ENCODE measurements at places on chromosomes 5 and 9.
A peak's percentile ranks its signal among the peaks of the same experiment; 100 is the strongest.

GRCh38 chr5:177995691-177996595 lies at the start of gene PROP1:
Gene PROP1 (minus strand): TSS chr5:177996242. CDS start chr5:177995933, 309 bp downstream.
- DNase-seq = no peak

DNA sequence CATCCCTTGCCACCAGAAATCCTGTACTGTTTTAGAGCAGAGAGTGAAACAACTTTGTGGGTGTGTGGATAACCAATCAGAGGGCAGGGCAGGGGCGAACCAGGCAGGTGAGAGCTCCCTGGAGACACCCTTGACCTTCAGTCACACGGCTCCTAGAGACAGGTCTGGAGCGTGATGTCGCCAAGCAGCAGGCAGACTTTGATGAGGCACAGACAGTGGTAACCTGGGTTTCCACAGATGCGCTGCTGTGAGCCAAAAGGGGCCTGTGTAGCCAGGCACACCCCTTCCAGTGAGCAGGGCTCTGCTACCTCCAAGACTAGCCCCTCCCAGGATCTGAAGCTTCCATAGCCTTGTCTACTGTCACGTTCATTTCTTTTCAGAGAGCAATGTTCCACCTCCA lies 317.8 kb upstream of the ADCY2 start:
- DNase-seq = no peak

DNA sequence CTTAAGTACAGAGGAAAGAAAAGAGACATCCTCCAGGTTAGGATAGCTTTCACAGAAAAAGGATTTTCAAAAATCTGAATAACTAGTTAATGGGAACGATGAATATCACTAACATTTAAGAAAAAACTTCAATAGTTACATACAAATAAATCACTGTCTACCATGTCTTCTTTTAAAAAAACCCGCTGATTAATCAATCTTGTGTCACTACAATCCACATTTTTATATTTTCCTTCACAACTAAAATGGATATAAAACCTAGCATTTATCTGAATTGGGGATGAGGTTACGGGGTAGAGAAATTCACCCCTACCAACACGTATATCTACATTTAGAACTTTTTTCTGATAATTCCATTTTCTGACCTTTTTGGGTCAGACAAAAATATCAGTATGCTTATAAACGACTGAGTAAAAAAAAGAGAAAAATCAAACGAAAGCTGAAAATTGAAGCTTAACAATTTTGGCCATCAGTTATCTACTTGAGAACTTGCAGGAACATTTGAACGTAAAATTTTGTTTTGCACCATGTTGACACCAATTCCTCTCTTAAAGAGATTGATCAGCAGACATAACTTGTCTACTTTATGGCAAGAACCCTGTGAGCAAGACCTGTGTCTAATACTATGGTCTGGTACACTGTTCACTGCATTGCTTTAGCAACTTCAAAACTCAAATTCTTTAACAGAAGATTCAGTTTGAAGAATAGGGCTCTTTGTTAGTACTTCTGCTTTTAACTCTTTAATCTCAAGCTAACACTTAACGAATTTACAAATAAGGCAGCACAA lies 4.8 kb downstream of the NR3C1 start:
- no peak for DNase-seq

DNA sequence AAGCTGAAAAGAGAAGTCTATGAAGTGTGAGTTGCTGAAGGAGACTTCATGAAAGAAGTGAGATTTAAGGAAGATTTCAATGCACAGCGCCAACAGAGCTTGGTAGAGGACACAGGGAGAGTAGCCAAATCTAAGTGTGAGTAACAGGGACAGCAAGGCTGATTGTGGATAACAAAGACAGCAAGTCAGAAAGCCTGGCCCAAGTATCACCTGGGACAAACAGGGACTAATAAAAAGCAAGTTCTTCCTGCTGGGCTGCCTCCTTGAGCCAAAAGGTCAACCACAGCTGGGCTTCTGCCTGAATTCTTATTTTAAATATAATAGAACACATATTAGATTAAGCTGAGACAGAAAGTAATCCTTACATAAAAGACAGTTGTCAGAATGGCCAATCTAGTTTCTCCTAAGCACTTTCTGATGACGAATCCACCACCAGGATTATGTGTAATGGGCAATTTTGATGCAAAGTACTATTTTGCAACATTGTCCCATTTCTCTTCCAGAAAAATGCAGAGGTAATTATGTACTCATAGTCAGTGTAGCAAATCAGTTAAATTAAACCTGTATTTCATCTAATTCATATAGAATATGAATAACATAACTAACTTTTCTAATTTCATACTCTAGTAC lies 73.8 kb downstream of the MAPKAP1 start:
- DNase-seq = no peak

DNA sequence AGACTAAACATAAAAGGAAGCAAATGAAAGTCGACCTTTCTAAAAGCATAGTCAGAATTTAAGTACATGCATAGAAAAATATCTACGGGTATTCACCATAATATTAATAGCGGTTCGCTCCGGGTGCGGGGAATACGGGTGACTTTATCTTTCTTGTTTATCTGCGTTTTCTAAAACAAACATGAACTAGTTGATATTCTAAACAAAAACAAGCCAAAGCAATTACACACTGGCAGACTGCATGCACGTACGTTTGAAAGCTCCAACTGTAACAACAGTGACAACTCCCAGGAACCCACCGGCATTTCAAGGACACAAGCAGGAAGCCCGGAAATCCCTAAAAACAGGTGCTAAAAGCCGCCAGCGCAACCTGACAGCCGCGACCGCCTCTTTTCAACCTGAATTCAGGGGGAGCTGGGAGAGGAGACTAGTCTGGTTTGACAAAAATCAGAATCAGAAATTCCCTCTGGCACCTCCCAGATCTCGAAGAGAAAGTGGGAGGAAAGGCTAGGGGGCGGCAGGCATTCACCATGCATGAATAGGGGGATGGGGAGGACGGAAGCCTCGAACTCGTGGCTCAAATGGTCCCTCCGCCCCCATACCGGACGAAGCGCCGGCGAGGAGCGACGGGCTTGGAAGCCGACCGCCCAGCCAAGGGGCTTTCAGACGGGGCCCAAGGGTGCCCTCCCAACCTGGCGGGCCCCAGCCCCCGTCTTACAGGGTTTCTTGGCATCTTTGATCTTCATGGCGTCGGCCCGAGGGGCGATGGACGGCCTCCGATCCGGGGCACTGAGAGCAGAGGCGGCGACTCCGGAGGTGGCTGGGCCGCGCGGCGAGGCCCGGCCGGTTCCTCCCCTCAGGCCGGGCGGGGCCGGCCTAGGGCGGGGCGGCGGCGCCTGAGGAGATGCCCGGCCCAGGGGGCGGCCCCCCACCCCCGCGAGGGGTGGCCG lies at the start of gene PANK3:
TSS of gene PANK3 (minus strand) at position 831 of the 950 bp plus-strand sequence. CDS start at position 746, 85 bp downstream.
- peak; percentile 57 for DNase-seq

- no peak for DNase-seq
These were observed 92.4 kb upstream of the PRRC1 start for GRCh38 chr5:127425037-127425436.

- no peak for DNase-seq
These were observed 1229.5 kb upstream of the CDH6 start for GRCh38 chr5:29963956-29964355.

DNA sequence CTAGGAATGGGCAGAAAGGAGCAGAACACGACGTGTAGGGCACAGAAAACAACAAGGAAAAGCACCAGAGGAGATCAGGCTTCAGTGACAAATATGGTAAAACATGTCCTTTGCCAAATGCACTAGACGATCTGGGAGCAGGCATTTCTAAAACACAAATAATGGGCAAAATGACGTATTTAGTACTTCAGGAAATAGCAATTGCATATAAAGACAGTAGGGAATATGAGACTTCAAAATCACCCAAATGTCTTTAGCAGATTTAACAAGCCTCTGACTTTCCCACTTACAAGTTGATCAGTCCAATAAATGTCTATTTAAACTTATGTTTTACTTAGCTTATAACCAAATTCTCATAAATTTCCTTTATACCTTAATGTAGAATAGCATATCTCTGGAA lies 969.6 kb upstream of the C9orf72 start:
- DNase-seq = no peak

DNA sequence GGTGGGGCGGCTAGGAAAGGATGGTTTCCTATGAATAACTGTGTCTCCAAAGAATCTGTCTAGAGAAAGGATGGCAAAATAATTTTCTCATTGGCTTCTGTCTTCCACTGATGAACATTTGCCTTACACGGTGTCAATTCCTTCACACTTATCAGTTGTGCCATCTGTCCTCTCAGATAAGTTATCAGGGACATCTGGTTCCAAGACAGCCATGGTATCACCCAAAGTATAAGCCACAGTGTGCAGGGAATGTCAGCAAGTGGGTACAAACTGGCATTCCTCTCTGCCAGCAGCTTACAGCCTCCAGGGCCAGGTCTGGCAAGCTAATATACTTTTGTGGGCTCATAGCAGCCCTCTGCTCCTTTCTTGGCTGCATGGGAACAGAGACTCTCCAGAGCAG lies 1092.0 kb downstream of the EFNA5 start:
- no peak for DNase-seq

GRCh38 chr5:158922816-158923215 lies 176.9 kb downstream of the EBF1 start:
- DNase-seq = no peak

DNA sequence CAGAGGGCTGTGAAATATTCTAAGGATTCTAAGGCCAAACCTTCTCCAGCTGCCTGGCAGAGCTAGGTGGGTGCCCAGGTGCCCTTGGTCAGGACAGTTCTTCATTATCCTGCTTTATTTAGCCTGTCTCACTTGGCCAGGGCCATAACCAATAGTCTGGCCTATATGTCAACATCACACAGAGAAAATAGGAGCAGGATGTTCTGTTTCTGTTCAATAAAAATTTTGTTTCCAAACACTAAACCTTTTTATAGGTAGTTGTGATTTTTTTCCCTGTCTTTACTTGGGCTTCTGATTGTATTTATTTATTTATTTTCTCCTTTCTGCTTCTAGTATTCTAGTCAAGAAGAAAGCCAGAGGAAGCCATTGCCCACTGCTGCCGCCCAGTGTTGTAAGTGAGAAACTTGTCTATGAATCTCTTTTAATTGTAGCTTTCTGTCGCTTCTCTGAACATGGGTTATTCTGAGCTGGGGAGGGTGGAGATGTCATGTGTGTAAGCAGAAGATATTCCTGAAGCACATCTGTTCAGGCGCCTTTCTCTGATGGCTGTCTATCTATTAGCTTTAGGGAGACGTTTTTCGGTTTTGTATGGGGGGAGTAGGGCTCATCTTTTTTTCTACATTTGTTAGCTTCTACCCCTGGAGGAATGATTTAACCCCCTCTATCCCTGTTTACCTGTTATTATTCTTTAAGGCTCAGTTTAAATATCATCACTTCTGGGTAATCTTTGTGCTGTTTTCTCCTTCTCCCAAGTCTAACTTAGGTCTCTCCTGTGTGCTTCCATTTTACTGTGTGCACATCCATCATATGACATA lies 97.1 kb downstream of the UNC13B start:
- DNase-seq = peak; percentile 31

- no peak for DNase-seq
These were observed 1.0 kb downstream of the ADAMTS19 start for GRCh38 chr5:129460936-129461710.

DNA sequence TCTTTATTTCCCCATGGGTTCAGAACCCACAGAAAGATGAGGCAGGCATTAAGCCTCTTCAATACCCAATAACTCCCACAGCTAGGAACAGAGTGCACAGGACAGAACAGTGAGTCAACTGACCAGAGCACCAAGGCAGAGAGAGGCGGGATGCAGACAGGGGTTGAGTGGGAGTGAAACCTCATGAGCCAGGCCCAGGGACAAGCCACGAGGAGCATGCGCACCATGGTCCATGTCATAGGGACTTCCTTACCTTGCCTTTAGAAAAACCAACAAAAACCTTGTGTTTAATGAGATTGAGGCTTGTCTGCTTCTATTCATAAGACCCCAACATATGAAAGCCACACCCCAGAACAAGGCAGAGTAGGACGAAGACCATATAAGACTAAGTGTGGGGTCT lies 330.6 kb downstream of the DEPDC1B start:
- no peak for DNase-seq

DNA sequence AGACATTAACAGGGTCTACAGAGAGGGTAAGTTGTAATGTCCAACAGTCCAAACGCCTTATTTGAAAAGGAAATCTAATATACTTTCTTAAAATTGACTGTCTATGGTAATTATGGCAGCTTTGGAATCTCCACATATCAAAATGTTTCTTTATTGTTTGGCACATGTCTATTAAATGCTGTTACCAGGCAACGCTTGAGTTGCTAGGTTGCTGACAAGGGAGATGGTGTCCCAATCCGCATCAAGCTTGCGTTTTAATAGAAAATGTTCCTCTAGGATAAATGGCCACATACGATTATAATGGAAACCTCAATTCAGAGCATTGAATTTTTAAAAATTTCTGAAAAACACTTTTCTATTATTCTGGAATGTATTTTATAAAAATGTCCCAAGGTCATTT lies 9.2 kb downstream of the ANXA1 start:
- no peak for DNase-seq

GRCh38 chr5:56099346-56099745 lies 104.6 kb upstream of the IL6ST start:
- no peak for DNase-seq

DNA sequence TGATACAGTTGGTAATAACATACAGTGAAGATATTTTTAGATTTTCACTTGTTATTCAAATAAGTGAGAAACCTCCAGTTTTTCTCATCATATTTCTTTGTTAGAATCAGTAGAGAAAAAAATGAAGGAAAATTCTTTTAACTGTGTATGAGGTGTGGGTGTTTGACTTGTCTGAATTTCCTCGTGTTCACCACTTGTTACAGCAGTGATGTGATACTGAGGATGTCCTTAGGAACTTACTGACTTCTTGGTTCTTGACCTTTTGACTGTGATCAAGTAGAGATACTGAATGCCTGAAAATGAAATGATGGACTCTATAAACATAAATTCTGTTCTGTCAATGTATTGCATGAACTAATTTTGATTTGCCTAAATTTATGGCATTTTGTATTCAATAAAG lies 10.7 kb downstream of the PBX3 start:
- no peak for DNase-seq

- no peak for DNase-seq
These were observed at the start of gene PHF2 for GRCh38 chr9:93576258-93577077. Gene PHF2 (plus strand): TSS chr9:93576584. CDS start chr9:93576774, 190 bp downstream.
